Thoracic aorta (tissue), 2 donors: ENCODE measurements at places on chromosomes 11 and 22.

DNA sequence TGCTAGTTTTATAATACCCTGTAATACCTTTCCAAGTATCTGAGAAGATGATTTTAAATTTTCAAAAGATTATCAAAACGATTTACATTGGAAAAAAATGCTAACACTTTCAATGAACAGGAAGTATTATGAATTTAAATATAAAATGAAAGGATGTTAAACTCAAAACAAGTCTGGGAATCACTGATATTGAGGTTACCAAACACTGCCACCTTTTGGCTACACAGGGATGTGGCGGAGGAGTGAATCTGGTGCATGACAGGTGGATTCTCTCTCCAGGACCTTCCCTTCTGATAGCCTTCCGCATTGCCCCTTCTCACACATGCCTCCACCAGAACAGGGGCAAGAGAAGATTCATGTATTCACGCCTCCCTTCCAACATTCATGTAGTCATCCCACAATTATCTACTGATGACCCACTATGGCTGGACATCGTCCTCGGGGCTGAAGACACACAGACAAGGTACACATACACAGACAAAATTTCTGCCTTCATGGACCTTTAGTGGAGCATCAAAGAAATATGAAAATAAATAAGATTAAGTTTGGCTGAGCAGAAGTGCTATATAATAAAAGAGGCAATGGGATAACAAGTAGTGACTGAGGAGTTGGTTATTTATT lies 34.7 kb downstream of the ATG16L2 start:
- DNase-seq, result no peak

GRCh38 chr11:45649544-45650165 lies 15.8 kb downstream of the CHST1 start:
- no peak for DNase-seq

GRCh38 chr22:44586351-44586990 lies 88.4 kb upstream of the RTL6 start:
- no peak for DNase-seq

GRCh38 chr11:34941688-34942087 lies 25.3 kb downstream of the PDHX start:
- DNase-seq, result no peak

- DNase-seq, result no peak
These were observed 1046.2 kb downstream of the OPCML start for GRCh38 chr11:132486060-132486459.

DNA sequence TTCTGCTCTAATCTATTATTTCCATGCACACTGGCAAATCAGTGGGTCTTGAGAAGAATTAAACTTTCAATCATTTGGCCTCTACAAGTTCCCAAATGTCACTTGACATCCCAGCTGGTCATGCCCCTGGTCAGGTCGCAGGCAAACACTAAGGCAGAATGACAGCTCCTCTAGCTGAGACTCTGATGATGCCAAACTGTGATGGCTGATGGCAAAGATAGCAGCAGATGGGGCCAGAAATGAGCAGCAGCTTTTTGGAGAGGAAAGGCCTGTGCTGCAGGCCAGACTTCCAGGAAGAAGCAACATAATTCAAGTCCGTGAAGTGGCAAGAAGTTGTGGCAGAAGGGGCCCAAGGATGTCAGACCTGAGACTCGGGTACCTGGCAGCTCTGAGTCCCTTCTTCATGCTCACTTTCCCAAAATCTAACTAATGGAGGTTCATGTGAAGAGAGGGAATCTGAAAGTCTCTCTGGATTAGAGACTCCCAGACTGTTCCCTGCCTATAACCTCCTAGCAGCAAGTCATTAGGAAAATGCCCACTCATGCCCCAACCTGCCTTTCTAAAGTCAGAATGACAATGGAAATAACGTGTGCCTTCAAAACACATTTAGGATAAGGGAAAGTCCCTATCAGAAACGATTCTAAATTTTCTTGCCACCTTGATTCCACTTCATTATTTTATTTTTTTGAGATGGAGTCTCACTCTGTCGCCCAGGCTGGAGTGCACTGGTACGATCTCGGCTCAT lies 9.4 kb upstream of the PMM1 start:
- DNase-seq, result no peak

DNA sequence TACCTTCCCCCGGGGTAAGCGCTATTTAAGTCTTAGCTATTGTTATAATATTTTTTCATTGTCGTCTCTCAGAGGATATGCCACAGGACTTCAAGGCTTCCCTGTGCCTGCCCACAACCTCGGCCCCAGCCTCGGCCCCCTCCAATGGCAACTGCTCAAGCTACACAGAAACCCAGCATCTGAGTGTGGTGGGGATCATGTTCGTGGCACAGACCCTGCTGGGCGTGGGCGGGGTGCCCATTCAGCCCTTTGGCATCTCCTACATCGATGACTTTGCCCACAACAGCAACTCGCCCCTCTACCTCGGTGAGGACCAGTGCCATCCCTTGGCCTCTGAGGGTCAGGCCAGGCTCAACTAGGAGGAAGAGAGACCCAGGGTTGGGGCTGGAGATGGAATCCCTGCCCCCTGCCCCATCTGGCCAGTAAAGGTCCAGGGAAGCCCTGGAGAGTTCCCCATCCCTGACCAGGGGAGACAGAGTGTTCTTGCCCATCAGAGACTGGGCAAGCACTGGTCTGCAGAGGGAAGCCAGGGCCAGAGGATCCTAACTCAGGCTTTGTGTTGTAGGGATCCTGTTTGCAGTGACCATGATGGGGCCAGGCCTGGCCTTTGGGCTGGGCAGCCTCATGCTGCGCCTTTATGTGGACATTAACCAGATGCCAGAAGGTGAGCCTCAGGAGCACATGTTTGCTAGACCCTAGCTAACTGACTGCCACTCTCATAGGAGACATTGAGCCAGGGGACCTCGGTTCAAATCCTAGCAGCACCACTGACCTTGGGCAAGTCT lies 18.4 kb downstream of the SLCO2B1 start:
- DNase-seq, result no peak

DNA sequence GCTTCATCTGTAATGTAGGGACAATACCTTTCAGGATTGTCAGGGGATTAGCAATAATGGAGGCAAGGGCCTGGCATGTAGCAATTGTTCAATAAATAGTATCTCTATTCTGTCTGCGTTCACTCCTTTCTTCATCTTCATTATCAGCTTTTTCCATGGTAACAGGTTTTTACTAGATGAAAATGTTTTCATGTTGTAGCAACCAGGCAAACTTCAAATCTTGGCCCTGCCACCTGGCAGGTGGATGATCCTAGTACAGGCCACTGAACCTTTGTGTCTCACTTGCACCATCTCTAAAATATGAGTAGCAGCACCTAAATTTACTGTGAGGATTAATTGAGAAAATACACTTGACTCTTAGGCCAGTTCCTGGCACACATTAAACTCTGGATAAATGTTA lies 83.4 kb downstream of the SWAP70 start:
- no peak for DNase-seq

- no peak for DNase-seq
These were observed 42.8 kb downstream of the RPS6KA4 start for GRCh38 chr11:64401775-64402174.

- no peak for DNase-seq
These were observed 717.8 kb downstream of the JRKL start for GRCh38 chr11:97107604-97108003.

GRCh38 chr11:71537537-71537936 lies 288 bp upstream of the KRTAP5-8 start:
- no peak for DNase-seq

DNA sequence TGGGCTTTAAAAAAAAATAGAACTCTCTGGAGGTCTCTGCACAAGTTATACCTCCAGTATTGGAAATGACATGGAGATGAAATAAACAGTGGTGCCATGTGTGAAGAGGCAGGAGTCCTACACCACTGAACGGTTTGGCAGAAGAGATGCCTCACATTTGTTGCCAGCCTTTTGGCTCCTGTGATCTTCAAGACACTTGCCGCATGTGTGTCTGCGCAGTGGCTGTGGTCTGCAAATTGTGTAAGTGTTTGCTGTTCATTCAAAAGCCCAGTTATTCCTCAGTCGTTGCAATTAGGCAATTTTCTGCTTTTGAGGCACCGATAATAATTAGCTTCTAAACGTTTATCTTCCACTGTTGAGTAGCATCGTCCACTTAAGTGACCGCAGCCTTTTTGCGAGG lies 319.1 kb downstream of the BRD1 start:
- DNase-seq, result no peak

DNA sequence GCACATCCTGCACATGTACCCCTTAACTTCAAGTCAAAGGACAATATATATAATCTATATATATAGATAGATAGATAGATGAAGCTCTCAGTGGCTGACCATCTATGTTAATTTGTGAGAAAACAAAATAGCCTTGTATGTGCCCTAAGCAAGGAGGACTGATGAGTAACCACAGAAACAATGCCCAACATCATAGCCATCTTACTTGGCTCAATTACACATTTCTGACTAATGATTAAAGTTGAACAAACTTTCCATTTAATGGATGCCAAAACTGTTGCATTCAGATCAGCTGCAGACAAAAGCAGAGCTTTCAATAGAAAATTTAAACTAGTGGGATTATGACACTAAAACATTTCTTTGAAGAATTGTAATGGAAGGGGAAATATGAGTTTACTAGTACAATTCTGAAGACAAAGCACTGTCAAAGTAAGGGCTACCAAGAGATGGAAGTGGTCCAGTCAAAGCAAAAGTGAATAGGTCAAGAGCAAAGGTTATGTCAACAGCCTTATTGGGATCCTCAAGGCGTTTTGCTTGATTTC lies 1188.2 kb upstream of the RAG2 start:
- DNase-seq, result no peak

GRCh38 chr11:11786771-11787170 lies 55.0 kb upstream of the USP47 start:
- no peak for DNase-seq

DNA sequence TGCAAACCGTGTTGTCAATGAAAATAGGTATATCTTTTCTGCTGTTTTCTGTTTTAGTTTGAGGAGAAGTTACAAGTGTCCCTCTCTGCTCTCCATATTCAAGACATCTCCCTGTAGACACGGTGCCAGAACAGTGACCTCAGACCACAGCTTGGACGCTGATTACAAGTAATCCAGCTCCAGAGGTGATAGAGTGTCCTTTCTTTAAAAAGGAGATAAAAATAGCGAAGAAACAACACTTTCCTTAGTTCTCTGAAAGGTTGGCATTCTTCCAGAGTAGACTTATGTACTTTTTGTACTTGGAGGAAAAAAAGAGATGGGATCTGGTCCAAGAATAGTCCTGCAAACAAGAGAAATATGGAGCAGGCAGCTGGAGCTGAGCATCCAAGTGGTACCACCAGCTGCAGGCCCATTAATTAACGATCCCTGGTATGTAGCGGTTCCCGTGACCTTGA lies 43.0 kb upstream of the WT1 start:
- no peak for DNase-seq
